ENCODE measurements at places on chromosomes 1 and 21.
A peak's percentile ranks its signal among the peaks of the same experiment; 100 is the strongest.

GRCh38 chr1:209064850-209065706 lies 518.4 kb upstream of the CAMK1G start:
- H3K36me3 ChIP-seq: no peaks in the 10 kb centered on the region
- no peaks in the 10 kb centered on the region for H3K27me3 ChIP-seq
- no peak for DNase-seq
- no peak overlapping the region for H3K4me3 ChIP-seq
- no peak overlapping the region for H3K27ac ChIP-seq

DNA sequence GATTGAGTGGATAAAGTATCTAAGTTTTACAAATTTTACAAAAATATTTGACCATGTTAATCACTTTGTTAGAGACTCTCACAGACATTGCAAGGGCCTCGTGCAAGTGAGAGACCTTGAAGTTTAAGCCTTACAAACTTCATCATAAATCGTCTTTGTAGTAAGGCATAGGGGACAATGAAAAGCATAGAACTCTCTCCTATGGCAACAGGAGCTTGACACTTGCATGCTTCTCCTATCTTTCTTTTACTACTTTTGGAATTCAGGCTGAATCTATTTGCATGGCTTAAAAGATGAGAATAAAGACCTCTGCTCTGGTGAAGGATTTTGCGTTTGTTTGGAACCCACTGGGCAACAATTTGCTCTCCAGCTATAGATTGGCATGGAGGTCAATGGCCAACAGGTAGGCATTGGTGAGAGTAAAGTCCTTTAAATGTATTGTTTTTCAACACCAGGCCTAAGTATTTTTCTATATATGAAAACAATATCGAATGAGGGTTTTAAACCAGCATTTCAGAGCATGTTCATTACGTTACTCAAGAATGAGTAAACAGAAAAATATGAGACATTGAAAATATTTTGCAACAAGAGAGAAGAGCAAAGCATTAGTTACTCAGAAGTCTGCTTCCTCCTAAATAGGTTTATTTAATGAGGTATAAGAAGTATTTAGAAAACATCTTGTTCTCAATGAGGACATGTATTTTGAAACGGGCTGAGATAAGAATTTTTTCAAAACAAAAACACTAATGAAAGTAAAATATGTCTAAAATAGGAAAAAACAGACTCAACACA lies 192.2 kb downstream of the TGFB2 start:
- peaks cover 1% of the 10 kb centered on the region for H3K4me1 ChIP-seq
- H3K27me3 ChIP-seq: no peaks in the 10 kb centered on the region
- no peak for DNase-seq
- H3K36me3 ChIP-seq: no peaks in the 10 kb centered on the region

GRCh38 chr1:33081554-33082305 lies 777 bp downstream of the AZIN2 start:
- no peak overlapping the region for H3K27ac ChIP-seq
- H3K27me3 ChIP-seq: no peaks in the 10 kb centered on the region
- no peak for DNase-seq
- no peaks in the 10 kb centered on the region for H3K36me3 ChIP-seq

GRCh38 chr1:218350035-218350525 lies 4.9 kb downstream of the TGFB2 start:
- DNase-seq: no peak
- peaks cover 4% of the 10 kb centered on the region for H3K4me1 ChIP-seq
- peak overlapping the region; percentile 80 for H3K27ac ChIP-seq
- no peaks in the 10 kb centered on the region for H3K36me3 ChIP-seq
- no peak overlapping the region for H3K4me3 ChIP-seq

- H3K27me3 ChIP-seq: no peaks in the 10 kb centered on the region
- no peak overlapping the region for H3K4me3 ChIP-seq
- H3K36me3 ChIP-seq: no peaks in the 10 kb centered on the region
Measured at GRCh38 chr1:216181590-216181989, 241.7 kb downstream of the USH2A start.

DNA sequence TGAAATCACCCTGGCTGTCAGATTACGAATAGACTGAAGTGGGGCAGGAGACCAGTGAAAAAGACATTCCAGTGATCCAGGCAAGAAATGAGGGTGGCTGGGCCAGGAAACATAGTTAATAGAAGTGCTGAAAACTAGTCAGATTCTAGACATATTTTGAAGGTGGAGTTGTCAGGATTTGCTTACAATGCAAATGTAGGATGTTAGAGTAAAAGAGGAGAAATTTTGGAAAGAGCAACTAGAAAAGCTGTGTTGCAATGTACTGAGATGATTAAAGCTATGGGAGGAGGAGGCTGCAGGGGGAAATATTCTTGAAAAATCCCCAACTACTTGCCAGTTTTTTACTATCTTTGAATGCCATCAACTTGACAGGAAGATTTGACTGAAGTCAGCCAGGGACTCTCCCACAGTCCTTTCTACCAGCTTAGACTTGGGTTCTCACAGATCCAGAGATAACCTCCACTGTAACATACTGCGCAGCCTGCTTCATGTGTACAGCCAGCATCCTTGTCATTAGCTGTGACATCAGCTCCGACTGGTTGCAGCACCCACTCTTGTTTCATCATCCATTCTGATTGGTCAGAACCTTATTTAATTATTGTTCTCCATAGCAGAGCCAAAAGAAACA lies 109.7 kb downstream of the TSEN15 start:
- no peaks in the 10 kb centered on the region for H3K36me3 ChIP-seq
- H3K4me3 ChIP-seq: no peak overlapping the region
- no peak overlapping the region for H3K27ac ChIP-seq
- peaks cover 1% of the 10 kb centered on the region for H3K4me1 ChIP-seq
- H3K27me3 ChIP-seq: no peaks in the 10 kb centered on the region

DNA sequence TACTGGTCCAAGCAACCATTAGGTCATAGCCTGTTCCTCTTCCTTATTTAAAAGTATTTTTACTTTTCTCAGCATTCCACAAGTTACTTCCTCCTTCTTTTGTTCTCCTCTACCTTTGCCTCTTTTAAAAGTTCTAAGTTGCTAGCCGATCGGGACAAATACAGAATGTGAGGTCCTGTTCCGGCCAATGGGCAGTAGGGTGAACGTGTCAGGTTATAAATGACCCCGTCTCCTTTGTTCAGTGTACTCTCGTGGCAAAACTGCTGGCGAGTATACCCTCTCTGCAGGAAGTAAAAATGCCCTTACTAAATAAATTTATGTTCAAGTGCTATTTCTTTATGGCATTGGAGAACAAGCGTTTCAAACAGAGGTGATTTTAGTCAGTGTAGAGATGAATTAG lies 2.5 kb downstream of the ADCY10 start:
- no peak for DNase-seq
- H3K27ac ChIP-seq: no peak overlapping the region

GRCh38 chr1:163381487-163382184 lies 59.9 kb downstream of the NUF2 start:
- no peaks in the 10 kb centered on the region for H3K4me1 ChIP-seq
- H3K36me3 ChIP-seq: no peaks in the 10 kb centered on the region
- no peak overlapping the region for H3K4me3 ChIP-seq
- H3K27me3 ChIP-seq: no peaks in the 10 kb centered on the region
- DNase-seq: no peak
- no peak overlapping the region for H3K27ac ChIP-seq

DNA sequence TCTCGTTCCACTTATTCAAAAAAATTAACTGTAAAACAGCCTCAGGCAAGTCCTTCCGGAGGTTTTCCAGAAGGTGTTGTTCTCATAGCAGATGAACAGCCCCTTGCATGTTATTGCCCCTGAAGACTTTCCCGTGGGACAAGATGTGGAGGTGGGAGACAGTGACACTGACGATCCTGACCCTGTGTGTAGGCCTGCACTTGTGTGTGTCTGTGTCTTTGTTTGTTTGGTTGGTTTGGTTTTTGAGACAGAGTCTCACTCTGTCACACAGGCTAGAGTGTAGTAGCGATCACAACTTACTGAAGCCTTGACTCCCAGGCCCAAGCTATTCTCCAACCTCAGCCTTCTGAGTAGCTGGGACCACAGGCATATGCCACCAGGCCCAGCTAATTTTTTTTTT lies 12.6 kb downstream of the ETV3L start:
- no peak for DNase-seq
- no peak overlapping the region for H3K4me3 ChIP-seq
- H3K36me3 ChIP-seq: no peaks in the 10 kb centered on the region
- no peaks in the 10 kb centered on the region for H3K27me3 ChIP-seq
- H3K27ac ChIP-seq: no peak overlapping the region
- no peaks in the 10 kb centered on the region for H3K4me1 ChIP-seq

DNA sequence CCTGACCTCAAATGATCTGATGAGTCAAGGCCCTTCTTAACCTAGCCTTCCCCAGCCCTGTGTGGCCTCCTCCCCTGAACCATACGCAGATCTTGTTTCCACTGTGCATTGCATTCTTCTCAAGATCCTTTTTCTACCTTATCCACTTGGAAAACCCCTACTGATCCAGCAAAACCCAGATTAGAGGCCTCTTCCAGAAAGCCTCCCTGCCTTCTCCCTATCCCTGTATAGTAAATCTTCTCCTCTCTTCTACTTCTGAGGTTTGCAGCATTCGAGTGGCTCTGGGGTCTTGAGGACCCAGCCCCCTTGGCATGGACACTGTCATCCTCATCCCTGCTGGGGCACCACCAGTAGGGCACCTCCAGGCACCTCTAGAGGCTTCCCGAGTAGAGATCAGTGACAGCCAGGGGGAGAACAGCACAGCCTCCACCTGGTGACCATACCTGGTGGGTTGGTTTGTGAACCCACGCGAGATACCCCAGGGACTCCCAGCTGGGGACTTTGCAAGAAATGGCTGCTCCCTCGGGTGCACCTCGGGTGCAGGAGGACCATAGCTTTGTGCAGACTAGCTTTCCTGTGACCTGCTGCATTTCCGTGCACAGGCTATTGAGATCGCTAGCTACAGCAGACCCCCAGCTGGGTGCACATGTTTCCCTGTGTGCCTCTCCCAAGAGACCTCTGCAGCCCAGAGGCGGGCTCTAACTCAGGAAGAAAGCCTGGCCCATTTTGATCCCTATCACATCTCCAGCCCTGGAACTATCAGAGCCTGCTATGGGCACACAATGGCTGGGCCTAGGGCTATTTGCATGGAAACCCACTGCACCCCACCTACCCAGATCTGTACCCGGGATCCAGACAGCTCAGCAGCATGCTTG lies 34.2 kb downstream of the MATN1 start:
- H3K36me3 ChIP-seq: no peaks in the 10 kb centered on the region
- H3K27me3 ChIP-seq: no peaks in the 10 kb centered on the region
- H3K4me1 ChIP-seq: no peaks in the 10 kb centered on the region

DNA sequence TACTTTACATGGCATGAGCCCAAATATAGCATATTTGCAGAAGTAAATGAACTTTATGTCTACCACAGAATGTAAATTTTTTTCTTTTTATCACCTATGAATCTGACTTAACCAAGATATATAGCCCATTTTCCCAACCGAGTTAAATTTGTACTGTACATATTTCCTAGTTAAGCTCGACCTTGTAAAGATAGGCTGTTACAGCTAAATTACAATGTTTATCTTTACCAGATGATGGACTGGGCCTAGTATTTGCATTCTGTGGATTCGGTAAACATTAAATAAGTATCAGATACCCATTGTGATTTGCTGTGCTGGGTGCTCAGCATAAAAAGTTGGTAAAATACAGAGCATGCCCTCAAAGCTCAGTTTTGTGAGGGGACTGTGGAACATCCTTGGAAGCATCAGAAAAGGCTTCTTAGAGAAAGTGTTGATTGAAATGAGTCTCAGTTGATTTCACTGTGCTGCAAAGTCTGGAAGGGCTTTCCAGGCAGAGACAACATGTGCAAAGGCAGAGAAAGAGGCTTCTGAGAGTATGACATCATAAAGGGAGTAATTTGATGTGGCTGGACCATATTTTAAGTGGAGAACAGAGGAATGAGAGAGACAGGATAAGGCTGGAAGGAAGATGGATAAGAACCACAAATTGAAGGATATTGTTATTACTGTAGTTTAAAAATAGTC lies 27.4 kb downstream of the MORC3 start:
- H3K27me3 ChIP-seq: no peaks in the 10 kb centered on the region
- DNase-seq: no peak
- no peak overlapping the region for H3K27ac ChIP-seq
- H3K36me3 ChIP-seq: no peaks in the 10 kb centered on the region

DNA sequence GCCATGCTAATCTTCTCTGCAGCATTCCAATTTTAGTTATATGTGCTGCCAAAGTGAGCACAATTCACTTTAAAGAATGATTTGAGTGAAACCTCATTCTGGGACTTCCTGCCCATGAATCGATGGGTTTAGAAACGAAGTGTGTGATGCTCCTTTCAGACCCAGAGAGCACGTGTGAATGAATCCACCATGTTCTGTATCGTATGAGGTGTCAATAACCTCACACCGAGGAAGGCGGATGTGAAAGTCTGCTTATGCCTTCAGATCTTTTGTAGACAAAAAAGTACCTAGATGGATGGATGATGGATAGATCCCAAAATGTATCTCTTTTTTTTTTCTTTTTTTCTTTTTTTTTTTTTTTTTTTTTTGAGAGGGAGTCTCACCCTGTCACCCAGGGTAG lies 13.8 kb downstream of the UBASH3A start:
- no peak for DNase-seq
- no peak overlapping the region for H3K4me3 ChIP-seq
- no peaks in the 10 kb centered on the region for H3K27me3 ChIP-seq
- H3K36me3 ChIP-seq: no peaks in the 10 kb centered on the region
- H3K27ac ChIP-seq: no peak overlapping the region

DNA sequence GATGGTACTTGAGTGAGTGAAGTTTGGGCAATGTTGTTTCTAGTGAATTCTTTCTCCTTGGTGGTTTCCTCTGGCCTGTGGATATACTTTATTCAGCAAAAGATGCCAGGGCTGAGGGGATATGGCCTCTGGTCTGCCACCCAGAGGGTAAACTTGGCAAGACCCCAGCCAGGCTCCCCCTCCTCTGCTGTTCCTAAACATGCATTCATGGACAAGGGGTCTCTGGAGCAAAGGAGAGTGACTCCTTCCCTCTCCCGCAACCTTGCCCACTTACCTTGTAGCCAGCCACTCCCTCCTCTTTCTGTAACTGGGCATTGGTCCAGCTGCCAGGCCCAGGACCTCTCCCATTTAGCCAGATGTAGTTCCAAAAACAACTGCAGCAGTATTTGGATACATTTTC lies 43.8 kb downstream of the RUNX3 start:
- no peaks in the 10 kb centered on the region for H3K27me3 ChIP-seq
- no peaks in the 10 kb centered on the region for H3K36me3 ChIP-seq
- no peak overlapping the region for H3K4me3 ChIP-seq
- DNase-seq: no peak
- H3K27ac ChIP-seq: no peak overlapping the region

Data from ovary (tissue), 10 donors.